ENCODE measurements at places on chromosomes 2 and 18.

- DNase-seq, result no peak
These were observed 664.9 kb downstream of the METTL4 start for GRCh38 chr18:1906421-1906820.

DNA sequence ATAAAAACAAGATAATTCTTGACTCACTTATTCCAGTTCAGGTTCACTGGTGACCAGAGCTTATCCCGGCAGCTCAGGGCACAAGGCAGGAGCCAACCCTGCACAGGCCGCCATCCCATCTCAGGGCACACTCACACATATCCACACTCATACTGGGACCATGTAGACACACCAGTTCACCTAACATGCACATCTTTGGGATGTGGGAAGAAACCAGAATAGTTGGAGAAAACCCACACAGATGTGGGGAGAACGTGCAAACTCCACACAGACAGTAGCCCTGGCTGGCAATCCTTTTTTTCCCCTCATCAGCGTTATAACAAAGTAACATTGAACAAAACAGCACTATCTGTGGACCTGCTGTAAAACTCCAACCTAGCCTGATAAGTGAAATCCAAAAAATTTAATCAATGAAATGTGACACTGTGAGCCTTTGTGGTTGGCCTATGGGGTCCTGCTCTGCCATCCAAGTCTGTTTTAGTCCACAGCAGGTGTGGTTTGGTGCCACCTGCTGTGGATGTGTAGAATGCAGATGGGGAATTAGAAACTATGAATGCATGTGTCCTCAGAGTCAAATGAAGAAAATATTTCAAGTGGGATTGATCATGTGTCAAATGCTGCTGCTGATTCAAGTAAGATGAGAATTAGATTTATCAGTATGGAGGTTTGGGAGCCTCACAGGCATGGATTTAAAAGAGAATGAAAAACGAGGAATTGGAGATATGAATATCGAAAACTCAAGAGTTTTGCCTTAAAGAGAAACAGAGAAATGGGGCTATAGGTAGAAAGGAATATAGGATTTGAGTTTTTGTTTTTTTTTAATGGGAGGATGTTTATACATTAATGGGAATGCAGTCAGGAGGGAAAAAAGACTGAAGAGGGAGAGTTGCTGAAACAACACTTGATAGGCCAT is 47.0 kb downstream of the UGP2 start:
- DNase-seq, result peak; percentile 2

DNA sequence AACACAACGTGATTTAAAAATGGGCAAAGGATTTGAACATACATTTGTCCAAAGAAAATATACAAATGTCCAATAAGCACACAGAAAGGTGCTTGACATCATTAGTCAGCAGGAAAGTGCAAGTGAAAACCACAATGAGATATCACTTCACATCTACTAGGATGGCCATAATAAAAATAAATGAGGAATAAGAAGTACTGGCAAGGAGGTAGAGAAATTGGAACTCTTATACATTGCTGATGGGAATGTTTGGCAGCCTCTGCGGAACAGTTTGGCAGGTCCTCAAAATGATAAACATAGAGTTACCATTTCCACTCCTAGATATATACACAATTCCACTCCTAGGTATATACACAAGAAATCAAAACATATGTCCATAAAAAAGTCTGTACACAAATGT is 51.0 kb upstream of the PGAP1 start:
- DNase-seq, result no peak

DNA sequence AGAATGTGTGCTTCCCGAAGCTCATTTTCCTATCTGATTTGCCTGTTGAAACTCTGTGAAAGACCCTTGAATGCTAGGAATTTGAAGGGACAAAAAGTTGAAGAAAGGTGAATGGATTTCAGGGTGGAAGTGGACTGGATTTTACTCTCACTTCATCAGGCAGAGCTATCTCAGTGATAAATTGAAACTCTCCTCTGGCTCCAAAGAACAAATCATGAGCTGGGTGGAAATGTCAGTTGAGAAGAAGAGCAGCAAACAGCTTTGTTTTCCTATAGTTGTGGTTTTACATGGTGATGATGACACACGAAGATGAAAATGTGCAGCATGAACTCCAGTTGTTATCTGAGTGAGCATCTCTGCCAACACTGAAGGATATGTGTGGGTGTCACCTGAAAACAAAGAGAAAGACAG is 34.4 kb downstream of the CD28 start:
- no peak for DNase-seq

- DNase-seq, result no peak
These were observed 15.1 kb downstream of the LMAN1 start for GRCh38 chr18:59343926-59344325.

GRCh38 chr2:164538240-164538866 is 82.9 kb downstream of the GRB14 start:
- no peak for DNase-seq

DNA sequence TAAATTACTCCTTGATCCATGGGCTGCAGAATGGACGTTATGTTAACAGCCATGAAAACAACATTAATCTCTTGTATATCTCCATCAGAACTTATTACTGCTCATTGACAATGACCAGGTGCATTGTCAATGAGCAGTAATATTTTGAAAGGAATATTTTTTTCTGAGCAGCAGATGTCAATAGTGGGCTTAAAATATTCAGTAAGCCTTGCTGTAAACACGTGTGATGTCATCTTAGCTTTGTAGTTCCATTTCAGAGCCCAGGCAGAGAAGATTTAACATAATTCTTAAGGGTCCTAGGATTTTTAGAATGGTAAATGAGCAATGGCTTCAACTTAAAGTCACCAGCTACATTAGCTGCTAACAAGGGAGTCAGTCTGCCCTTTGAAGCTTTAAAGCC is 26.6 kb downstream of the CFAP210 start:
- no peak for DNase-seq
